ENCODE measurements at places on chromosomes 6 and 20.

DNA sequence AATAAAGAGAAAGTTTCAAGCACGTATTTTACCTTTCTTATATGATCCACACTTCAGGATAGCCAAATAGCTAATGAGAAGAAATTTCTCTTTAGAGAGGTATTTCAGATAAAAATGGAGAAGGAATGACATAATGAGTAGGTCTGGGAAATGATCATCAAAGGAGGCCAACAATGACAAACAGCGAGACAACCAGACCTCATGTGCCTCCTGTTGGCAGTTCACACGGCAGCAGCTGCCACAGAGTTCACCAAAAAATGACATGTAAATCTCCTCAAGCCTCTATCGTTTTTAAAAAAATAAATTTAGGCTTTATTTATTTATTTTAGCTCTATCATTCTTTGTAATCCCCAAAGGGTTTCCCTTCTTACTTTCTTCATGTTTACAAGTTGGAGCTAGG, 47.7 kb downstream of the SLC2A12 start:
- peak; percentile 39 for DNase-seq

GRCh38 chr20:20430066-20430465, 62.2 kb downstream of the INSM1 start:
- no peak for DNase-seq

DNA sequence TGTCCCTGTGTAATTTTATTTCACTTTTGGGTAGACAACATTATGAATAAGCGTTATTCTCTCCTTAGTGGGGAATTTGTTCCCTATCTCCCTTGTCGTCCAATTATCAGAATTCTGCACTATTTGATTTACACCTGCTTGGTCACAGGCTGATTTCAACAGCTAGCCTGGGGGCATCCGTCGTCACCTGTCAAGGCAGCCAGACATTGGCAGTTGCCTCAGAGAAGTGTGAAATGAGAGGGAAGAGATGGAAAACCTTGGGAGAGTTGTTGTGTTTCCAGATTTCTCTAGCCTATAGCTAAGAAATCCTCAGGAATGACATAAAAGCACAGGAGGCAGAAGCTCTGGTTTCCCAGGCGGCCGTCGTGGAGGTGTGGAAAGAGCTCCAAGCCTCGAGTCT, 891 bp upstream of the GHRH start:
- DNase-seq, result no peak

DNA sequence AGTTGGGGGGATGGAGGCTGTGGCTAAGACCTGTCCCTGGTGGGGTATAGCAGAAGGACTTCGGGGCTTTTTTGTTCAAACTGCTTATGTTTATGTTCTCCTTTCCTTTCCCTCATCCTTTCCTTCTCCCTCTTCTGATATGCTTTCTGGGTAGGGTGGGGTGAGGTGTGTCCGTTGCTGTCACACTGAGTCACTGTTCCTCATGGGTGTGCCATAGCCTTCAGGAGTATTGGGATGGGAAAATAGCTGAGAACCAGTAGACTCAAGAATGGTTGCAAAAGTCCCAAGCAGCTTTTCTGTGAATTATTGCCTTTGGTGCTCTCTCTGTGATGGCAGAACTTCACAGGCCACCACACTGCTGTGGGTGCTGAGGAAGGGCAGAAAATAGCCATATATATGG, 39.6 kb downstream of the TPD52L1 start:
- DNase-seq, result no peak

GRCh38 chr20:10696650-10697049, 22.9 kb upstream of the JAG1 start:
- no peak for DNase-seq

- peak; percentile 36 for DNase-seq
Observed at GRCh38 chr6:82750556-82750955, 315.1 kb downstream of the UBE3D start.

GRCh38 chr20:25083773-25084625, 2.1 kb upstream of the VSX1 start:
- no peak for DNase-seq

DNA sequence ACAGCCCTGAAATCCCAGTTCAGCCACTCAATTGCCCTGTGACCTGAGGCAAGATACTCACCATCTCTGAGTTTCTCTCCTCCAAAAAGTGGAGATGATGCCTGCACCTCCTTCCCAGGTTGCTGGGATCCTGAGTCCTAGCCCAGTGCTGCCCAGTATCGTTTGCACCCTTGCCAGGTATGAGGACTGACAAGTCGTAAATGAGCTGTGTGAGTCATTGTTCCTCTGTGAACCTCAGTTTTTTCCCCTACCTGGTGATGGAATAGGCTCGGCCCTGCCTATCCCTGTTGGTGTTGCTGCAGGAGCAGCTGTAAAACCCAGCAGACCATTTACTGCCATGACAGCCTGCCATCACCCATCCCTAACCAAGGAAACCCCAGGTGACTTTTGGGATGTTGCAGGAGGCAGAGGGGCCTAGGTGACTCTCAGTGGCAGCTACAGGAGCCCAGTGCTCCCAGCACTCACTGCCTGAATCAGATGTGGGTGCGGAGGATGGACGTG, 229.3 kb downstream of the SYNDIG1 start:
- no peak for DNase-seq

DNA sequence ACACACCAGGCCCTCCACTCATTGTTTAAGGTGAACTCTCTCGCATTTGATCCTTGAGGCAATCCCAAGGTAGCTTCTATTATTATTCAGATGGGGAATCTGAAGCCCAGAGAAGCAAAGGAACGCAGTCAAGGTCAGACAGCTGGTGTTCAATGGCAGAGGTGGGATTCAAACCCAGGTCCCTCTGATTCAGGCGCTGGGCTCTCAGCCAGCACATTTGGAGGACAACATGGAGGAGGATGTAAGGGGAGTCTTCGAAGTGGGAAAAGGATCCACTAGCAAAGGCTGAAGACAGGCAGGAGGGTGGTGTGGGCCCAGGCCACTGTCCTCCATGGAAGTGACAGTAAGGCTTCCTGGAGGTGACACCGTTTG, 13.9 kb upstream of the TTPAL start:
- DNase-seq, result no peak

- no peak for DNase-seq
Observed at GRCh38 chr6:88614316-88614877, 349.0 kb downstream of the RNGTT start.

DNA sequence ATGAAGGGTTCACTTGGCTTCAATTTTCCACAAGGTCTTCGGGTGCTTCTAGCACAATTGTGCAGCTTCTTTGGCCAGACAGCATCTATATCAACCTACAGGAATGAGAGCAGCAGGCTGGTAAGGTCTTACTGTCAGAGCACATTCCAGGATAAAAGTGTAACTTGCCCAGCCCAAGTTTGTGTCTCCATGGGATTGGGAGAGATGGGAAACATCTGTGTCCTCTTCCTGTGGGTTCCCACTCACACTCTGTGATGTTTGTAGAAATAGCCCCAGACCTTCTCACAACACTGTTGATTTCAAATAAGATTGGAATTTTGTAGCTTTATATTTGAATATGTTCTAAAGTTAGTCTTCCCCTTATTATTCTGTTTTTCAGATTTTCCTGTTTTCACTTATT, 83.4 kb upstream of the RGS17 start:
- DNase-seq, result no peak

DNA sequence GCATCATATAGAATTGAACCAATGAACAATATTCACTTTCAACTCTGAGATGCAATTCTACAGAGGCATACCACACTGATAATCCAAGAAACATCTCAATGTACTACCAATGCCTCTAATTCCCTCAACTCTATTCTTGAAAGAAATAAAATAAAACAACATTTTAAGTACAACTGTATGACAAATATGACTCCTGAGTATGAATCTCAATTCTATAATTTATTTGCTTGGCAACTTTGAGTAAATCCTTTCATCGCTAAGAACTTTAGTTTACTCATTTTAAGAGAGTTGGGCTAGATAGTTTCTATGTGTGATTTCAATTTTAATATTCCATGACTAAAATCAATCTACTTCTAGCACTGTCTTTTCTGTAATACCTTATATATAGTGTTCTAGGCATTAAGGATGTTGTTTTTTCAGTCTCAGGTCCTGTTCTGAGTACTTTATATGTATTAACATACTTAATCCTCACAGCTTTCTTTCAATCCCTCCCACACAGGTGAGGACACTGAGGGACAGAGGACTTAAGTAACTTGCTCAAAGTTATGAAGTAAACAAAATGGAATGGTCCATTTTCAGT, 33.4 kb downstream of the GOPC start:
- DNase-seq, result no peak

DNA sequence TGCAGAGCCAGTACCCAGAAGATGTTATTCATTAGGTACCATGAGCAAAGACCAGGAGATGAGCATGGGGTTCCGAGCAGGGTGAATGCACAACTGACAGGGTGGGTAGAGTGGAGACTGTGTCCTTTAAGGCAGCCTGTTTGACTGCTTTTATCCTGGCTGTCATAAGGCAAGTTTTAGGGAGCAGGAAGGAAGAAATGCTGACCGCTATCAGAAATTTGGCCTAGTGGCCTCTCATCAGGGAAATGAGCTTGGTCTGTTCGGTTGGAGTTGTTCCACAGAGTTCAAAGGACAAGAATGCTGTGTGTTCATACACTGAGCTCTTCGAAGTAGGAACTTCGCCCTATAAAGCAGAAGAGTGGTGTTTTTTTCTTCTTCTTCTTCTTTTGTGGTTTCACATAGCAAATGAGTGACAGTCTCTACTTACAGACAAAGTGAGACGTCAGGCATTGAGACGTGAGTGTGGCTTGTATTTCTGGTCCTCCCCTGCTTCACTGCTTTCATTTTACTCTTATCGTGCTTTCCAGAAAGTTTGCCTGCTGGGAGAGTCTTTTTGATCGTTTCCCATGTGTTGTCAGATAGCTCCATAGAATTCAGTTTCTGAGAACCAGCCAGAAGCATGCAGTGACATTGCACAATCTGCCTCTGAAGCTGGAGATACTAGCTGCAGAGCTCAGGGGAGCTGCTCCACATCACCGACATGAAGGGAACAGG, at the start of gene CASS4:
Gene CASS4, plus strand, starts transcription at position 502 of the 714 bp plus-strand sequence. Its CDS starts 199 bp downstream, at position 701.
- peak; percentile 89 for DNase-seq

DNA sequence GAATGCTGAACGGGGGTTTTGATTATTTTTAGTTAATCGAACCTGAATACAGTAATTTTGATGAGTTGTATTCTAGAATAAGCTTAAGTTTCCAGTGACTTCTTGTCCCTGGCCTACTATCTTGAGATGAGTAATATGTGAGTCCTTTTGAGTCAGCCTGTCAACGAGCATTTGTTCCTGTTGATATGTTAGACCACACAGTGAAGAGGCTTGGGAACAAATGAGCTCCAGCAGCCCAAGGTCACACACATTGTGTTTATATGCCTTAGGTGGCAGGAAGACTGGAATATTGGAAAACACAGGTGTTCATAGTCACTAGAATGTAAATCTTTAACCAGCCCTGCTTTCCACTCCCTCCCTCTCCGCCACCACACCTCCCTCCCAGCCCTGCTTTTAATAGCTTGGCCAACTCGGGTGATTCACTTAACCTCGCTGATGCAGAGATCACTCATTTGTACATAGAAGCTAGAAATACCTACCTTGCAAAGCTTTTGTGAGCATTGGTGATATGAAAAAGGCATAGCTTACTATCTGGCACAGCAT, 9.1 kb downstream of the SMPDL3A start:
- DNase-seq, result peak; percentile 84

- DNase-seq, result no peak
Observed at GRCh38 chr20:17869295-17869994, 99.1 kb downstream of the SNX5 start.

GRCh38 chr6:170013815-170014214, 262.4 kb downstream of the ERMARD start:
- no peak for DNase-seq

- peak; percentile 46 for DNase-seq
Observed at GRCh38 chr20:64151633-64152530, 12.4 kb upstream of the MYT1 start.

- DNase-seq, result no peak
Observed at GRCh38 chr6:41688256-41688965, 47.0 kb downstream of the TFEB start.

GRCh38 chr6:154095571-154095970, 56.5 kb downstream of the OPRM1 start:
- DNase-seq, result no peak

GRCh38 chr6:8172530-8172929, 70.2 kb upstream of the EEF1E1 start:
- no peak for DNase-seq

GRCh38 chr6:111642463-111643158, 36.9 kb upstream of the TRAF3IP2 start:
- DNase-seq, result peak; percentile 66

GRCh38 chr20:41318271-41318649, 729 bp upstream of the ZHX3 start:
- DNase-seq, result no peak

- no peak for DNase-seq
Observed at GRCh38 chr20:57683287-57683686, 26.5 kb downstream of the PMEPA1 start.

DNA sequence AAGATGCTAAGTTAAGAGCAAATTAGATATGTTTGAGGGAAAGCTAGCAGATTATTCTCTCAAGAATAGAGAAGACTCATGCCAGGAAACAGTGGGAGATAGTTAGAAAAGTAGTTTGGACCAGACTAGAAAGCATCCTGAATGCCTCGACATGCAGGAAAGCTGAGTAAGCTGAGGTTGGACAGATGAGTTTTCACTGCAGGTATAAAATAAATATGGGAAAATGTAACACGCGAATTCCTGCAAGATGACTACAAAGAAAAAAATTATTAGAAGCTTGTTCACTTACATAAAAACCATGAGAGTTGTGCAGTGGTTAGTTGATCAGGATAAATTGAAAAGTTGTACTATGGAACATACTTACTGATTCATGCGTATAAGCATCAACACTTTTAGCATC, 484.2 kb upstream of the MANEA start:
- peak; percentile 29 for DNase-seq

- peak; percentile 36 for DNase-seq
Observed at GRCh38 chr20:967796-968742, 34.0 kb downstream of the RSPO4 start.

GRCh38 chr20:1121429-1121828, 3.0 kb downstream of the PSMF1 start:
- no peak for DNase-seq

DNA sequence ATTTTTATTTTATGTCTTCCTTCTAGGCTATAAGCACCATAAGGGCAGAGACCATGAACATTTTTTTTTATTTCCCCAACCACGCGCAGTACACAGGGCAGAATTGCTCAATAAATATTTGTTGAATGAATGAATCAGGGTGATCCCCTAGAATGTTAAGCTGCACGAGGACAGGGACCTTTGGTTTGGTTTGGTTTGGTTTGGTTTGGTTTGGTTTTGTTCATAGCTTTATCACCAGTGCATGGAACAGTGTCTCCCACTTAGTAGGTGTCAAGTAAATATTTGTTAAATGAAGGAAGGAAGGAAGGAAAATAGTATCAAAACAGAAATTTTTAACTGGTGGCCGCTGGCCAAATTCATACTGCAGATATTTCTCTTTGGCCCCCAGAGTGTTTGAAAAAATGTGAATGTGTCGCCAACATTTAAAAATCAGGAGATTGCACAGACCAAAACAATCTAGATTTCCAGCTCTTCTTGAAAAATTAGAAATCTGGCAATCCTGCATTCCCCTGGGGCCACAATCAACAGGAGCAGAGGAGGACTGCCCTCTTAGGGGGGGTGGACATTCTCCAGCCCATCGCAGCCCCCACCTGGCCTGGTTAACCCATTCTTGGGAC, 205.3 kb downstream of the EYA2 start:
- DNase-seq, result peak; percentile 33

GRCh38 chr20:17875106-17875980, 93.3 kb downstream of the SNX5 start:
- peak; percentile 55 for DNase-seq

GRCh38 chr20:24996449-24997377, 4.2 kb upstream of the APMAP start:
- DNase-seq, result no peak

- no peak for DNase-seq
Observed at GRCh38 chr6:132768051-132768517, 10.4 kb upstream of the VNN2 start.
